ENCODE measurements at places on chromosomes 5 and 9. TPM values are rescaled to one million over a fixed set of nuclear protein-coding genes. Genes with fewer than 3 reads are reported as not detected.

ADAMTS6 gene
- 0.11 TPM for total RNA-seq

SH3PXD2B gene
- total RNA-seq: 12.4 TPM

CCDC171 gene
- 0.55 TPM for total RNA-seq

IRGM gene
- not detected for total RNA-seq

SLC6A18 gene
- not detected for total RNA-seq

TEK gene
- 0.06 TPM for total RNA-seq

PHF24 gene
- 0.09 TPM for total RNA-seq

CXXC5 gene
- total RNA-seq: 20.3 TPM

LHX3 gene
- total RNA-seq: 0.14 TPM

CCL21 gene
- not detected for total RNA-seq

SLC6A3 gene
- 0.37 TPM for total RNA-seq

NTNG2 gene
- 3.2 TPM for total RNA-seq

GRAMD2B gene
- 0.69 TPM for total RNA-seq

RNF14 gene
- total RNA-seq: 61.4 TPM

GCNT4 gene
- total RNA-seq: 0.33 TPM

SPATA6L gene
- total RNA-seq: 1.8 TPM

SPINK1 gene
- total RNA-seq: 0.73 TPM

BSPRY gene
- total RNA-seq: not detected

FOCAD gene
- total RNA-seq: 15.3 TPM

C5orf58 gene
- not detected for total RNA-seq

LTC4S gene
- 0.63 TPM for total RNA-seq

CTNND2 gene
- not detected for total RNA-seq

TRPM6 gene
- total RNA-seq: 1.4 TPM

TPPP gene
- total RNA-seq: 5.7 TPM

TMEM215 gene
- total RNA-seq: not detected

All from A549 treated with ZK216348 at 1 μM for 4 hours (cell line).